Activated T-cell treated with anti-CD3 and anti-CD28 coated beads for 24 hours (primary cell): ENCODE measurements at places on chromosomes 16 and 17.

GRCh38 chr17:7880076-7880868, 8.3 kb upstream of the CHD3 start:
- no peak for DNase-seq

DNA sequence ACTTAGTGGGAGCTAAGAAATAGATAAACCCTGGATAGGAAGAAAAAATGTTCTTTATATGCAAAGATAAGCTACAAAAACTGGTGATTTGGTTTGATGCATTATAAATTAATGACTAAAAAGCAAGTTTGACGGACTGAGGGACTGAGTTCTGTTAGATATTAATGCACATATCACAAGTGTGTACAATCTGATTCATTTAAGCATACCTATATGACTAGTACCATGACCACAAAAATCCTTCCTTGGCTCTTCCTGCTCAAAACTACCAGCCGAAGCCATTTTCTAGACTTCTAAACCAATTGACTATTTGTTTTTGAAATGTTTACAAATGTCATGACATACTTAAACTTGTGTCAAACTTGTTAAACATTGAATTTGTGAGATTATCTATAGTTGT, 374.5 kb upstream of the MON1B start:
- DNase-seq, result no peak

GRCh38 chr16:11211977-11212797, 43.8 kb downstream of the SOCS1 start:
- no peak for DNase-seq

- DNase-seq, result no peak
Measured at GRCh38 chr16:30736995-30737793, 11.0 kb upstream of the PHKG2 start.

GRCh38 chr16:4743226-4743878, 9.0 kb downstream of the DNAAF8 start:
- no peak for DNase-seq

GRCh38 chr16:22092143-22092933, at the start of gene VWA3A:
Gene VWA3A, plus strand, starts transcription at chr16:22092541. Its CDS starts 97 bp downstream, at chr16:22092638.
- DNase-seq, result no peak

GRCh38 chr17:17347234-17347955, 44.2 kb downstream of the NT5M start:
- no peak for DNase-seq
